ENCODE measurements at places on chromosomes 1 and 21. TPM values are rescaled to one million over a fixed set of nuclear protein-coding genes. Genes with fewer than 3 reads are reported as not detected.

OPRD1 gene
- not detected for total RNA-seq

MEX3A gene
- 11.0 TPM for total RNA-seq

TARDBP gene
- total RNA-seq = 243 TPM

HYI gene
- total RNA-seq = 42.0 TPM

NBPF12 gene
- 28.0 TPM for total RNA-seq

CYYR1 gene
- 6.8 TPM for total RNA-seq
